HS-5 (cell line): ENCODE measurements at places on chromosomes 2 and 18.

GRCh38 chr2:150994076-150994475 is 267.6 kb downstream of the RBM43 start:
- no peak for DNase-seq

- DNase-seq: no peak
Measured at GRCh38 chr2:11839916-11840315, 93.5 kb downstream of the LPIN1 start.

- DNase-seq: no peak
Measured at GRCh38 chr2:51782921-51783765, 751.2 kb upstream of the NRXN1 start.

- no peak for DNase-seq
Measured at GRCh38 chr18:13441736-13442135, 223.2 kb downstream of the LDLRAD4 start.

GRCh38 chr18:51537487-51537886 is 340.0 kb upstream of the MEX3C start:
- DNase-seq: no peak
